ENCODE measurements at places on chromosomes 3 and 15.

- DNase-seq, result no peak
These were observed 76.8 kb upstream of the CHRNA7 start for GRCh38 chr15:31953478-31953877.

DNA sequence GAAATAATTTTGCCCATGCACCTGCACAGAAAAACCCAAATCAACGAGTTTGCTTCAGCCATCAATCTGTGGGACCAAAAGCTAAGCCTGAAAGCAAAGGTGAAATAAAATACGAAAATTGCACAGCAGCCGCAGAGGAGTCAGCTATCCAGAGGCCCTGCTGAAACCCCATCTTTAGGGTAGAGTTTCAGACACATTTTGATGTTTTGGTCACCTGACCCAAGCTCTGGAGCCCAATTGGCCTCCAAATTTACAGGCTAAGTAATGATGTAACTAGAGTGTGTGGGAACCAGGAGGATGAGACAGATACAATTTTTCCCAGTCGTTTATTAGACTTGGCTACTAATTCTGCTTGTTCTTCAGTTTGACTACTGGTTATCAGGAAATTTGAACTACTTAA is 308.6 kb upstream of the ATP11B start:
- no peak for DNase-seq

DNA sequence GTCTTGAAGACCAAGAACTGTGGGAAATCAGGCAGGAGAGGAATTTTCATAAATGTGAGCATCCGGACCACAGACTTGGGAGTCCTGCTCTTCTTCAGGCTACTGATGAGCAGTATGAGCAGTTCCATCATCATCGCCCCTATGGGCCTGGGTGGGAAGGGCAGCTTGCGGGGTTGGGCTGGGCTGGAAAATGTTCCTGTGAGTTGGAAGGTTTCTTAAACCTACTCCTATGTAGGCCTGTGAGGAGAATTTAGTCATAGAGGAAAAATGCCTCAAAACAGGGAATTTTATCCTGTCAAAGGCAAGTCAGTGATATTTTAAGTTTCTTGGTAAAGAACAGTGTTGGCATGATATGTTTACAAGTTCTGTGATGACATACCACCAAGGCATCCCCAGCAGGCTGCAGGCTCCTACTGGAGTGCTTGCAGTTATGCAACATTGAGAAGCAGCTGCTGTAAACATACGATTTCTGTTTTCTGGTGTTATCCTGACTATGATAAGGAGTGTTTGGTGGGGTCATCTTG is 10.3 kb downstream of the MASP1 start:
- peak; percentile 76 for DNase-seq

DNA sequence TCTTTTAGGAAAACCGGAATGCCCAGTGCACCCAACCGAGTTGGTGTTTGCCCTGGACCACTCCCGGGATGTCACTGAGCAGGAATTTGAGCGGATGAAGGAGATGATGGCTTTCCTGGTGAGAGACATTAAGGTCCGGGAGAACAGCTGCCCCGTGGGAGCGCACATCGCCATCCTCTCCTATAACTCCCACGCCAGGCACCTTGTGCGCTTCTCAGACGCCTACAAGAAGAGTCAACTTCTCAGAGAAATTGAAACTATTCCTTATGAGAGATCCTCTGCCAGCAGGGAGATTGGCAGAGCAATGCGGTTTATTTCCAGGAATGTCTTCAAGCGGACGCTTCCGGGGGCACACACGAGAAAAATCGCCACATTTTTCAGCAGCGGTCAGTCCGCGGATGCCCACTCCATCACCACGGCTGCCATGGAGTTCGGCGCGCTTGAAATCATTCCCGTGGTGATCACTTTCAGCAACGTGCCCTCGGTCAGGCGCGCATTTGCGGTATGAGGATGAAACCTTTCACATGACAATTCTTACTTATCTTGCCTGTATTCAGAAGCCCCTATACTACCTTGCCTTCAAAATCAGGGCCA is 97.5 kb downstream of the PIK3R4 start:
- DNase-seq, result no peak

GRCh38 chr15:90234096-90234988 is at the start of gene GDPGP1:
Gene GDPGP1, plus strand, starts transcription at chr15:90234209. Its CDS starts 6,700 bp downstream, at chr15:90240909.
- no peak for DNase-seq

DNA sequence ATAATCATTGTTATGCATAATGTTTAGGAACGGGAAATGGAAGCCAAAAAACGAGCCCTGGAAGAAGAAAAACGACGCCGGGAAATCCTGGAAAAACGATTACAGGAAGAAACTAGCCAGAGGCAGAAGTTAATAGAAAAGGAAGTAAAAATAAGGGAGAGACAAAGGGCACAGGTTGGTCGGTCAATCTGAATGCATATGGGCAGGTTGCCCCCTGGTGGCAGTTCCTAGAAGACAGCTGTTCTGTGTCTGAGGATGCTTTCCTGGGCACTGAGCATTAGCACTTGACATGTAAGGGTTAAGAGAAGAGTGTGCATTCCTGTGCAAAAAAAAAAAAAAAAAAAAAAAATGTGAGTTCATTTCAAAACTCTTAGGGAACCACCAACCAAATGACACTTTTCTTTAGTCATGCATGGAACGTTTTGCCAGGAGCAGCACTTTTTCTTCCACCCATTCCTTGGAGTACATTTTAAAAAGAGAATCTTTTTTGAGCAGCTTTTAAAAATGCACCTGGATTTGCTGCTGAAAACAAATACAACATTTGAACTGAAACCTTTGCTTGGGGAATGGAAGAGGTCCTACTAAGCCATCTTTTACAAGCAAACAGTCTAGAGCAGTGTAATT is 11.1 kb upstream of the ABHD10 start:
- DNase-seq, result peak; percentile 47

- no peak for DNase-seq
These were observed 9.3 kb upstream of the PLXND1 start for GRCh38 chr3:129615751-129616281.

DNA sequence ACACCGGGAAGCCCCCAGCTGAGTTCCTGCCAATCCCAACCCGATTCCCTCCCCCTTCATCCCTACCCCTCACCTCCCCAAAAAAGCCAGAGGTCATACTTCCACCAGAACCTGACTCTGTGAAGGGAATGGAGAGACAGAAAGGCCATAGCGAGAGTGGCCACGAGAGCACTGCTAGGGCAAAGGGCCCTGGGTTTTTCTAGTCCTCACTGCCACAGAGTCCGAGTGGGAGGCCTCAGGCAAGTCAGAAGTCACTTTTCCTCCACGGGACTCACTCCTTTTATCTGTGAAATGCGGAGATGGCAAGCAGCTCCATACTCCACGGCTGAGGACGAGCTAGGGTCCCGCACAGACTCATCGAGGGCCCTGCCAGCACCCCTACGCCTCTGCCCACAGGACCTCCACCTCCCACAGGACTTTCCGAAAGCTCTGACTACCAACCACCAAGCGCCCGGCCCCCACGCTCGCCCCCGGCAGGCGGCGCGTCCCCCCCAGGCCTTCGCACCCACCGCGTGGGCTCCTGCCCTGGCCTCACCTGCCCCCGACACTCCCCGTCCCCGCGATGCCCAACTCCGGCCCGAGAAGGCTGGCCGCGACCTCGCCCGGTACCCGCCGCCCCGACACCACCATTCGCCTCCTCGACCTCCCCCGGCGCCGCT is 792 bp downstream of the ATP13A3 start:
- DNase-seq, result no peak

- no peak for DNase-seq
These were observed 139.3 kb downstream of the SERPINI1 start for GRCh38 chr3:167874671-167875372.

DNA sequence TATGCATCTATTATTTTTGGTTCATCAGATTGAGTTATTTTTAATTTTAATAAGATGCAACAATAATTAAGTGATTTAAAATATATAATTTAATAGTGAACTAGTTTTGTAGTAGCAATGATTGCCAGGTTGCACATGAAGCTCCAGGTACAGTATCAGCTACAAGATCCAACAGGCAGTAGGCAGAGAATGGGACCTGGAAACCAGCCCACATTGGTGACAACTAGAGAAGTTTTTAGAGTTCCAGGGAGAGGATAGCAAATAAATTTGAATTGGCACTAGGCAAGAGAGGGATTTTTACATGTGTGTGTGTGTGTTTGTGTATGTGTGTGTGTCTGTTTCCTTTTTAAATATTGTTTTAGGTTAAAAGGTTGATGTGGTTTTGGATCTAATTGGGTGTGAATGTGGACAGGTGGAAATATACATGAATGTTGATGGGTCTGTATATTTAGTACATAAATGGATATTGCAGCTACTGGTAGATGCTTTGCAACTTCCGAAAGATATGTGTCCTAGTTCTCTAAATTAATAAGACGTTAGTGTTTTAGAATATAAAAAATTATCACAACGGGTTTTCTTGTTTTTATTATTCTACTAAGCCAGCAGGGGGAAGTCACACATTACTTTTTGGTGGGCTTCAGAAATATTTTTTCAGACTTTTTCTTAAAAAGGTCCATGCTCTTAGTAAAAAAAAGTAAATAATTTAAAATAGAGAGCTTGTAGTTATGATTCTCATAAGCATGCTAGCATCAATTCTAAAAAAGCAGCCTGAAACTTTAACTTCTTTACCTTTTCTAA is 110.1 kb upstream of the GBE1 start:
- DNase-seq, result no peak

DNA sequence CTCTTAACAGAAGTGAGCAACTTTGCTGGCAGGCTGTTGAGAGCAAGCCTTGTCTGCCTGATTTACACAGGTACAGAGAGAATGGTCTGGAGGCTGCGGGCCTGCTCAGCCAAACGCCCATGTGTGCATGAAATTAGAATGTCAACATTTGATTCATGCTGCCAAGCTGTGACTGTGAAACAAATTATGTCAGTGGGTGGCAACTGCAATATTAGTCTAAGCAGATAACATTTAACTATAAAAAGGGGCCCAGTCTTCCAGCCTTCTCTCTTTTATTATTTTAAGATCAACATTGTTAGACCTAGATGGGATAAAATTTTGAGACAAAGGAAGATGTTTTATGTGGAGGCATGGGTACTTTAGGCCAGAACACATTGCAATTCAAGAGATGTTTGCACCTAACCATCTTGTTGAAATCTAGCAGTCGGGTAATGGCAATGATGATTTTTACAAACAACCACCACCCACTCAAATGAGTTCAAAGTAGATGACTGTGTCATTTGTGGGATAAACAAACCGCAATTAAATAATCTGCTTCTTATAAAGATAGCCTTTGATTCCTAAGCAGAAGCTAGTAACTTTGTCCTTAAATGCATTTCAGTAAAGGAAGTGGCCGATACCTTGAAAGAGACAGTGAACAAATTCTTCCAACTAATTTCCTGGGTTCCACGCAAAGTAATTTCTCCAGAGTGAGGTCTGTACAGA is 70.2 kb downstream of the FOXB1 start:
- no peak for DNase-seq

DNA sequence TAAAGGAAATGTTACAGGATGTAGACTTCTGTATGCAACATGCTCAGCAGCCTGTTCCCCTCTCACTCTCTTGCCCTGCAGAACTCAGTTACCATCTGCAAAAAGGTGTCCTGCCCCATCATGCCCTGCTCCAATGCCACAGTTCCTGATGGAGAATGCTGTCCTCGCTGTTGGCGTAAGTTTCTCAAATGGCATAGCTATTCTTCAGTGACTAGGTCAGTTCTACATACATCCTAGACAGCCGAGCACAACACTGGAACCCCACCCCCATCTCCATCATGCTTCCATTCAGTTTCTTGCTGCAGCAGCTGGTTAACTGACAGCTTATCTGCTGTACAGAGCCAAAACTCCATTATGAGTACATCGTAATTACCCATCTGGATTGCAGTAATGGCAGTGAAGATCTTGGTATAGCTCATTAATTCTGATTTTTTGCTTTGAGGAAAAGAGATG is 4.5 kb downstream of the THBS1 start:
- DNase-seq, result no peak

DNA sequence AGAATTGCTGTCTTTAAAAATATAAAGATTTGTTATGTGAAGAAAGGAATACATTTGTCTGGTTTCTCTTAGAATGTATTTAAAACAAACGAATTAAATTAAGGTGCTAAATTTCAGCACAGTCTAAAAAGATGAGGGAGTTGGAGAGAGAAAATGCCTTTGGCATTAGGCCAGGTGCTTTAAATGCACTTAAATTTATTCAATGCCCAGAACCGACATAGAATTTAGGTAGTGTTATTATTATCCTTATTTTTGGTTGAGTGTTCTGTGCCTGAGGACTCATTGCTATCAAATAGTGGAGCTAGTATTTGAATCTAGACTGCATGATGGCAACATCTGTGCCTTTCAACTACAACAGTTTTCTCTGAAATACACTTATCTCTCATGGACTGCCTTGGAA is 287.5 kb downstream of the RBMS3 start:
- no peak for DNase-seq

GRCh38 chr3:36164400-36164799 is 215.9 kb upstream of the STAC start:
- DNase-seq, result no peak

DNA sequence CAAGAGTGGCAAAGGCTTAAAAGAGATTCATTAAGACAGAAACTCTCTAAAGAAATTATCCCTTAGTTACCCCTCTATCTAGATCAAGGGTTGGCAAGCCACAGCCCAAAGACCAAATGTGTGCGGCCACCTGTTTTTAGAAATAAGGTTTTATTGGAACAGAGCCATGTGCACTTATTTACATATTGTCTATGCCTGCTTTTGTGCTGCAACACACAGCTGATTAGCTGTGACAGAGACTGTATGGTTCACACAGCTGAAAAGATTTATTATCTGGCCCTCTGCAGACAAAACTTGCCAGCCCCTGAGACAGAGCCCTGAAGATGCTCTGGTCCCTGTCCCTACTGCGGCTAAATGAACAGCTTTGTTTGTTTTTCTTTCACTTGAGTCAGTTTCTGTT is 88.1 kb downstream of the ADAMTS9 start:
- no peak for DNase-seq

GRCh38 chr15:61130950-61131942 is 97.9 kb downstream of the RORA start:
- no peak for DNase-seq

DNA sequence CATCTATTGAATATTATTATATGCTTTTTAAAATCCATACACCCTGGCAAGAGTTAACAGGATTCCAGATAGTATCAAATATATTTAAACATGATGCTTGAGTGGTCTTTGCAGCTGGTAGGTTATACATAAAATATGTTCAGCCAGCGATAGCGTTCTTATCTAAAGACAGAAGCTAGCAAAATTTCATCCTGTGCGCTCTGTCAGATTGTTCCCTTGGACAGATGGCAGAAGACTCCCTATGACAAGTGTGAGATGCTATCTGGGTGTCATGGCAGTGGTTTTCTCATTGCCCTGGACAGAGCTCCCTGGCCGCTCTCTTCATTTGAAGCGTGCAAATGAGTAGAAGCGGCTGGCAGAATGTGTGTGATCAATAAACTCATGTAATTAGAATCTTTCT is 175.2 kb upstream of the SOX14 start:
- no peak for DNase-seq

DNA sequence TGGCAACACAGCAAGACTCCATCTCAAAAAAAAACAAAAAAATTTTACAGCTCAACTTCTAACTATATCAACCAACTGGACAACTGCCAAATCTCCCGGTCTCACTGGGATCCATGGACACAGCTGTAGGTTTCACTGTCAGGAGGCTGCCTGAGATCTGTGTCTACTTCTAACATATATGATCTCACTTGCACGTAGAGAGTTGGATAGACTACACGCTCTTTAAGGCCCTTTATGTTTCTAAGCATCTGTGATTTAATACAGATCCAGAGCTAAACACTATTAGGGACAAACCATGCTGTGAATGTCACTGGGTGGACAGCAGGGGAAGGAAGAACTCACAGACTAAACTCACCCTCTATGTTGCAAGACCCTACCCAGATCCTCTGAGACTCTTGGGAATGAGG is 13.0 kb upstream of the APOD start:
- DNase-seq, result no peak

- DNase-seq, result no peak
These were observed 84.1 kb downstream of the LRIG1 start for GRCh38 chr3:66416556-66417304.

Measured in T1000 (cell line).